Left kidney (tissue), 8 donors: ENCODE measurements at places on chromosomes 5 and 9.

- DNase-seq: no peak
Measured at GRCh38 chr9:76699971-76700370, 64.3 kb upstream of the PCA3 start.

- no peak for DNase-seq
Measured at GRCh38 chr5:154818471-154819116, 31.8 kb downstream of the FAXDC2 start.

- no peak for DNase-seq
Measured at GRCh38 chr5:58854441-58854840, 271.6 kb downstream of the RAB3C start.

DNA sequence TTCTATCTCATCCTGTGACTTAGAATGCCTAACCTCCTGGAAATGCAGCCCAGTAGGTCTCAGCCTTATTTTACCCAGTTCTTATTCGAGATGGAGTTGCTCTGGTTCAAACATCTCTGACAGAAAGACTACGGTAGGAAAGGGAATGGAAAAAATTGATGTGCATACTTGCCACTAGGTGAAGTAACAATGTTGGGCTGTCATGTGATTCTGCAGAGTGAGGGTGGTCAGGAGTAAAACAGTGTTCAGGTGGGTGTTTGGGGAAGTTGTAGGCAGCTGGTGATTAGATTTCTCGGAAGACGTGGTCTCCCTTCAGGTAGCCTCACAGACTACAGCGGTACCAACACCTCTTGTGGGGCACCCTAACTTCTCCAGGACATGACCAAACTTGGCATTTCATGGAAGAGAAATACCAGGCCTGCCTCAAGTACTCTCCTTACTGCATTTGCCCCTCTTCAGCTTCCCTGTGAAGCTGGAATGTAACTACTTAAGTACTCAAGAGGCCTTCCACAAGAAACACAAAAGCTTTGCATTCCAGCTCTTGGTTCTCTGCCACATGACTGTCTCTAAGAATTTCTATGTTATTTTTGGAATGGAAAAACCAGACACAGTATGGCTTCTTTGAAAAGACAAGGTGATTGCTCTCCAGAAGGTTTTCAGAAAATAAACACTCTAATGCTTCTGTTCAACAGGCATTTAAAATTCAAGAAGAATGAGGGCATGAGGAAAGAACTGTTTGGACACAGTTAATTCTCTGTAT is 17.4 kb upstream of the ENTREP1 start:
- DNase-seq: no peak

DNA sequence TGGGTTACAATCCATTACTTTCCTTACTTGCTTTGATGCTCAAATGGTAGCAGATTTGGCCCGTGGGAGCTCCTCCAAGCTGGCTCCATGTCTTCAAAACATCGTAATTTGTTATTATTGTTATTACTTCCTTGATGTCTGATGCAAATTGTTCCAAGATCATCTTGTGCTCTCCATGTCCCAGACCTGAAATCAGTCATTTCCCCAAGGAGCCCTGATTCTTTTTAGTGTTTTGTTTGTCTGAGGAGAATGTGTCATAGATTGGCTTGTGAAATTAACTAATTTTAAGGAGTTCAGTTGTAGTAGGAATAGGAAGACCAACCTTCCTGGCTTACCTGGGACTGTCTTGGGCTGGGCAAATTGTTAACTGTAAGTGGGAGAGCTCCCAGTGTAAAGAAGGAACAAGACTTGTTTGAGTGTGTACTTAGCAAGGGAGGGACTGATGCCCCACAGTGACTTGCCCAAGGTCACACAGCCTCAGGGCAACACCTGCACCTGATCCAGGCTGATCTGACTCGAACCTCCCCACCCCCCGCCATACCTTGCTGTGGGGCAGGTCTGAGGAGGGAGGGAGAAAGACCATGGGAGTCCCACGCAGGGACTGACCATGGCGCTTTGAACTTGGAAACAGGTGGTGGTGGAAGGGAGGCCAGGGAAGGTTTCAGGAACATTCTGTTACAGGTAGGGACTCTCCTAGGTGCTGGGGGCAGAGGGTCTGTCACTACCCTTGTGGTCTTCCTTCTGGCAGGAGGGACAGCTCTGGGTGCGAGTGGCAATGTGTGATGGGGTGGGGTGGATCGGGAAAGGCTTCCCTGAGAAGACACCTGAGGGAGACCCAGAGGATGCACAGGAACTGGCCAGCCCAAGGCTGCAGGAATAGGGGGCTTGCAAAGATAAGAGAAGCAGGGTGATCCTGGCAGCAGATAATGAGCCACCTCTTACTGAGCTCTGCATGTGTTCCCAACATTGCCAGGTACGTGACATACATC is 2.7 kb upstream of the BICD2 start:
- DNase-seq: no peak

DNA sequence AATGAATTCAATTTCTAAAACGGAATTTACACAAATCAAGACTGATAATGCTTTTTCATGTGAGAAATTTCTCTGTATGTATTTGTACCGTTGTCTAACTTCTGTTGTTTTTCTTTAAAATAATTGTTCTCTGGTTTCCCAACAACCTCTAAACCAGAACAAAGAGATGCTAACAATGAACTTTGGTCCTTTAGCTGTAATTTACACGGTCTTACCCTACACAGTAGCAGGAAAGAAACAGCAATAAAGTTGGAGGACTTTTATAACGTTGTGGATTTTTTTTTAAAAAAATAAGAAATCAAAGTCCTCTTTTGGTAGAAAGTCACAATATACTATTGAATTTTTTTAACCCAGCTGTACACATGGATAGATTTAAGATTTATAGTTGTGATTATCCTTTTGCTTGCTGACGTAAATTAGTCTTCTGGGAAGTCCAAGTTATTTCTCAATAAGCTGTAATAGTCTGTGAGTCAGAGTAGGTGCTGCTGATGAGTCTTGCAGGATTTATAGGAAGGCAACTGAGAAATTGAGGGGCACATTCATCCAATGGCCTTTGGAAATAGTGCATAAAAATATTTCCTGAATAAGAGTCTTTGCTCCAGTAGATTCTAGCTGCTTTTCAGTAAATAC is 76.8 kb upstream of the PCSK1 start:
- DNase-seq: no peak

DNA sequence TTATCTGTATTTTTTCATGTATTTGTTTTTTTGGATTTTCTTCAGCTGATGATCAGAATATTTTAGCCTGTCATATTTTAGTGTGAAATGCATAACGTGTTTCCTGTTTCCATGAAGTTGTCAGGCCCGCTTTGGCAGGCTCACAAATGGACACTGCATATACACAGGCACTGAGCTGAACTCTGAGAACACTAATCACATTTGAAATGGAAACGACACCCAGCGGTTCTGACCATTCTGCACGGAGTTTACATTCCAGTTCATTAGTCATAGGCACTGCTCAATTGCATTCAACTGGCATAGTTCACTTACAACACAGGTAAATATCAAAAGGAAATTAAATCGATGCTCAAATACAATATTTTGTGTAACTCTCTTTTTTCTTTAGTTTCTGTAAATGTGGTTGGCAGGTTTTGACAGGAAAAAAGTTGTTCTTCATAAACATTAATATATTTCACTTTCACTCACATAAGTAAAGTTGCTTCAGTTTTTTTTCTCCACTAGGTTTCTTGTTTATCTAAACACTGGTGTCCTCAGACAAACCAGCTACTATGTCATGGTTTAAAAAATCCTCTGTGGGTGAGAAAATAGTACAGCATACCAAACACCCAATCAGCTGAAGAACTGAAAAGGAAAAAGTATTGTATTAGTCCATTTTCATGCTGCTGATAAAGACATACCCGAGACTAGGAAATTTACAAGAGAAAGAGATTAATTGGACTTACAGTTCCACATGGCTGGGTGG is 559.0 kb upstream of the DAP start:
- DNase-seq: no peak

DNA sequence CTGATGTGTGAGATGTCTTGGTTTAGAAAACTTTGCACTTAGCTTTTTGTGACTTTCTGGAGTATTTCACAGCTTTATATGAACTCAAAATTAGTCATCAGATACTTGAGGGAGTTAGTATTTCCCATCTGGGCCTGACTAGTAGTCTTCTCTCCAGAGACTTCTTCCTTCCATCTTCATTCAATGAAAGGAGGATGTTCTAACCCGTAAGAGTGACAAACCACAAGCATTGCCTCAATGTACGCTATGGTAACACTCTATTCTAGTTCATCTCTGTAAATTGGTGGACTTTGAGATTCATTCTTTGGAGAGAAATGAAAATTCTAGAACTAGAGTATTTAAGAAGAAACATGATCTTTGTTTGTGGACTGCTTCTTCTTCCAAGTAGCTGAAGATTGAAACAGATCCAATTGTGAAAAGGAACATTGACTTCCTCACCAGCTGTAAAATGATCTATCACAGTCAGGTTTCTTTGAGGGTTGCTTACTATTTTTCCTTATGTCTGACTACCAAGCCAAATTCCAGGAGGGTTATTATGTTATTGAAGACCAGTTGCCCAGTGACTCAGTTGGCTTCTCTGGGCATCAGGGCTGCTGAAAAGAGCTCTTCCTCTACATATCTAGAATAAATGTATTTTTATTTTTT is 157.6 kb downstream of the SLC12A2 start:
- no peak for DNase-seq

DNA sequence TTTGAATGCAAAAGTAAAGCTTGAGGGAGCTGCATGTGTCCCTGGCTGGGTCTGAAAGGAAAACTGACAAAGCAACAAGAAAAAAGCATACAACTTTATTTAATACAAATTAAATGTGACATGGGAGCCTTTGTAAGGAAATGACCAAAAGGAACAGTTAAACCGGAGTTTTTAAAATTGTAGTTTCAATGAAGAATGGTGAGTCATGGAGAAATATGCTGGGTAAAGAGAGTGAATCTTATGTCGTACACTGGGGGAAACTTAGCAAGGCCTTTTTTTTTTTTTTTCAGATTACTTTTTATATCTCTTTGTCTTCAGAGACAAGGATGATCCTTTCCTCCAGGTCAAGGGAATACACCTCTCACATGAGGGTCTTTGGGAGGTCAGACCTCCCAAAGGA is 50.1 kb upstream of the FBXL17 start:
- DNase-seq: no peak

GRCh38 chr9:77595426-77596095 is 52.6 kb downstream of the GNA14 start:
- DNase-seq: no peak

DNA sequence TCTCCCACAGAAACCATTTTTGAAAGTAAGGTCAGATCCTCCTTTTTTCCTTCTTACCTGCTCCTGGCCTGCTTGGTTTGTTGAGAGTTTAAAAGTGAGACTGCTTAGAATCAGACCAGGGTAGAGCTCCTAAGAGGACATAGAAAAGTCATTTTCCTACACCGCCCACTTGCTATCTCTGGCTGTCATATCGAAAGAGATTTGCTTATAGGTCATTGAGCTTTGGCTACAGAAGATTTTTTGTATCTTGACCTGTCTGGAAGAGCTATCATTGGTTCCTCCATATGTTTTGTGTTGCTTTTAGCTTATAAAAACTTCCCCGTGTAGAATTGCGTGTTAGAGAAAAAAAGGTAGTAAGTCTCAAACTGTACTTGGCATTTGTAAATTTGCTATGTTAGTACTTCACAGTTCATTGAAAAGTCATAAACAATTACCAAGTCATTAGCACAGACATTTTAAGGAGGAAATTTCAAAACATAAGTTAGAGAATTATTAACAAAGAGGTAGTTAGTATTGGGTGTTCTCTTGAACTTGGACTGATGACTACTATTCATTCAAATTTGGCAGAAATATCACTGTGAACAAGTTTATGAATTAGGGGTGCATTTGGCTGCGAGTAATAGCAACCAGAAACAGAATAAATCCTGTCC is 96.6 kb downstream of the MAN2A1 start:
- DNase-seq: no peak
